Adipocyte (in vitro differentiated cells): ENCODE measurements at places on chromosomes 6 and 20.

- DNase-seq = peak; percentile 56
Measured at GRCh38 chr20:41138475-41139226, 1.3 kb downstream of the PLCG1 start.

- DNase-seq = no peak
Measured at GRCh38 chr6:169472786-169473416, 219.3 kb upstream of the THBS2 start.

GRCh38 chr6:74805916-74806696, 399.7 kb downstream of the COL12A1 start:
- DNase-seq = peak; percentile 34

- peak; percentile 78 for DNase-seq
Measured at GRCh38 chr6:55445648-55446204, 118.5 kb downstream of the GFRAL start.

DNA sequence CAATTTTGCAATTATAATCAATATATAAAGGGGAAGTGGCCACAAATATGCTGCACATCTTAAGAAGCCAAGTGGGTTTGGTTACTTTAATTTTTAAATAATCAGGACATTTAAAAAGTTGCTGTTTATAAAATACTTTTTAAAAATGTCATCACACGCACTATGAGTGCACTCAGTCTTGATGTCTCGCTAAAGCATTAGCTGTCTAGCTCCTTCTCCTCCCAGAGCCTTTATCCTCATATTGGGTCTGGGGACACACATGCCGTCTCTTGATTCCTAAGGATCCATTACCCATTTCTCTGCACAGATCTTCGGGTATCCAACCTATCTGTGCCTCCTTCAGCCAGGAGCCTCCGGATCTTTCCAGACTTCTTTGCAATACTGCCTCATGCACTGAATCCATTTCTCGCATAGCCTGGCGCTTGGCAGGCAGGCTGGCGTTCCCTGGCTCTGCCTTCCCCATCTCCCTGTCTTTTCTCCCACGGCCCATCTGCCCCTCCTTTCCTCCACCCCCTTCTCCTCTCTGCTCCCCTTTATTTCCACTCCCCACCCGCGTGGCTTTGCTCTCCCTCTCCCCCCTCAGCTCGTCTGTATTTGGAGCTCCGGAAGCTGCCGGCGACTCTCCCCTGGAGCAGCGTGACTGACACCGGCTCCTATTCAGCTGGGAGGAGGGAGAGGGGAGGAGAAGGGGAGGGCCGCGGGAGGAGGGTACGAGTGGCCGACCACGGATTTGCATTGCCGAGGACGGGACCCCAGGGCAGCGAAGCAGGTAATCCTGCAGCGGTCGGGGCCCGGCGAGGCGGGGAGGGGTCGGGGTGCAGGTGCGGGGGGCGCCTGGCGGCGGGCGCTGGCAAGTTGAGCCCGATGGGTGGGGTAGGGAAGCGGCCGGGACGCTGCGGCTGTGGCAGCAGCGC, at the start of gene CAP2:
Gene CAP2, plus strand, starts transcription at position 618 of the 914 bp plus-strand sequence. CDS start 27,961 bp downstream, outside the sequence.
- DNase-seq = peak; percentile 87

- DNase-seq = no peak
Measured at GRCh38 chr20:50498071-50498776, 12.0 kb upstream of the PTPN1 start.

- DNase-seq = no peak
Measured at GRCh38 chr6:121451250-121451649, 15.8 kb downstream of the GJA1 start.

- no peak for DNase-seq
Measured at GRCh38 chr6:167107787-167108186, 15.1 kb upstream of the CCR6 start.

GRCh38 chr6:166938150-166938549, 18.2 kb downstream of the RNASET2 start:
- DNase-seq = no peak

DNA sequence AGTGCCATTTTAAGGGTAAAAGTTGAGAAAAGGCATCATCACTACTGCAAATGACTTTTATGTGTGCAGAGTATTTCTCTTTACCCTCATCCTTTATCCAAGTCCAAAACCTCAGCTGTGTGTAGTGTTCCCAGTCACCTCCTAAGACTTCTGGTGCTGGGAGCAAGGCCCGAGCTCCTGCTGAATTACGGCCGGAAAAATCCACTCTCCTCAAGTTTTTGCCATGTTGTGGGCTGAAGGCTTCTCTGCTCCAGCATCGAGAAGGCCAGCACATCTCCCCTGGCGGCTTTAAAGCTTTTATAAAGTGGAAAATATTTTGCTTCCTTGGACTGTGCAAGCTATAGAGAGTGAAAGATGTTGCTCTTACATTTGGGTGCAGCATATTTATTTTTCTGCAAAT, 153.2 kb upstream of the THBS2 start:
- no peak for DNase-seq

DNA sequence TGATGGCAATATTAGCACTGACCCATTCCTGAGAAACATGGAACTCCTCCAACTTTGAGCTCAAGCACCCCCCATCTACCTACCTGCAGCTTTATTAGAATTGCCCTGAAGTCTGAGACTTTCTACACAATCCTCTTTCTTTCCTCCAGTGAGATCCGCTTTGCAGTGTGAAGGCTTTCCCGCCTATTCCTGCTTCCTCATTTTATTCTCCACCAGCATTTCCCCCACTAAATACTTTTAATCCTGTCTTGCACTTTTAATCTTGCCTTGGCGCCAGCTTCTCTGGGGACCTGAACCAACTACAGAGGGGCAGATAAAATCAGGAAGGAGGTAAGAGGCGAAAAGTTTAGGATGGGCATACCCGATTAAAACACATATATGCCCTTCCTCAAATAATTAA, 178.1 kb upstream of the PRDM1 start:
- no peak for DNase-seq

GRCh38 chr6:161919691-161920090, 645.8 kb upstream of the AGPAT4 start:
- DNase-seq = no peak
